ENCODE measurements at places on chromosomes 7 and 10. TPM values are rescaled to one million over a fixed set of nuclear protein-coding genes. Genes with fewer than 3 reads are reported as not detected.

Gene NUTM2B
- 6.0 TPM for total RNA-seq

Gene RNF133
- 1.0 TPM for total RNA-seq

GRCh38 chr10:69721690-69722310, 79.9 kb upstream of the COL13A1 start:
- no peaks in the 10 kb centered on the region for H3K27me3 ChIP-seq
- no peaks in the 10 kb centered on the region for H3K36me3 ChIP-seq
- H3K4me3 ChIP-seq: no peak overlapping the region
- H3K27ac ChIP-seq: no peak overlapping the region

- H3K4me1 ChIP-seq: no peaks in the 10 kb centered on the region
- no peak overlapping the region for H3K4me3 ChIP-seq
- H3K36me3 ChIP-seq: no peaks in the 10 kb centered on the region
- DNase-seq: no peak
These were observed 1078.3 kb downstream of the NRG3 start for GRCh38 chr10:82953331-82953730.

- H3K36me3 ChIP-seq: no peaks in the 10 kb centered on the region
- H3K27me3 ChIP-seq: no peaks in the 10 kb centered on the region
- no peaks in the 10 kb centered on the region for H3K4me1 ChIP-seq
- H3K4me3 ChIP-seq: no peak overlapping the region
- DNase-seq: peak; percentile 18
These were observed 54.5 kb downstream of the WDR37 start for GRCh38 chr10:1110674-1111119.

GRCh38 chr7:86814661-86815379, 171.1 kb downstream of the GRM3 start:
- H3K27me3 ChIP-seq: no peaks in the 10 kb centered on the region
- H3K4me1 ChIP-seq: no peaks in the 10 kb centered on the region
- H3K36me3 ChIP-seq: no peaks in the 10 kb centered on the region
- H3K27ac ChIP-seq: no peak overlapping the region
- DNase-seq: no peak
- no peak overlapping the region for H3K4me3 ChIP-seq

Gene PRKCQ
- 0.87 TPM for total RNA-seq

- no peak overlapping the region for H3K4me3 ChIP-seq
- H3K36me3 ChIP-seq: no peaks in the 10 kb centered on the region
- DNase-seq: no peak
- no peak overlapping the region for H3K27ac ChIP-seq
These were observed 11.5 kb downstream of the SGPL1 start for GRCh38 chr10:70827086-70827757.
